ENCODE measurements at places on chromosomes 5 and 9.

- DNase-seq, result peak; percentile 27
Observed at GRCh38 chr5:915946-916345, 23.3 kb downstream of the TRIP13 start.

DNA sequence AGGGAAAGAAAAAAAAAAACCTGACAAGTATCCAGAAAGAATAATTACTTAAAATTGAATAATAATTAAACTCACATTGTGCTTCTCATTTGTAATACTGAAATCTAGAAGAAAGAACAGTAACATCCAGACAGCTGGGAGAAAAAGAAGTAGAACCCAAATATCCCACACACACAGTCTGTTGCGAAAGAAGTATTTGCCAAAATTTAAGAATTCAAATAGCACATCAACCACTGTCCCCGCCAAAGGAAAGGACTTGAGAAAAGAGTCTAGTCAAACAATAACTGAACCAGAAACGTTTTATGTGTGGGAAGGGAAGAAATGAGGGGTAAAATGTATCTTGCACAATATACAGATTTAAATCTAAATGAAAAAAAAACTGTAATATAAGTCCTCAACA, 202.8 kb downstream of the MLLT3 start:
- no peak for DNase-seq

DNA sequence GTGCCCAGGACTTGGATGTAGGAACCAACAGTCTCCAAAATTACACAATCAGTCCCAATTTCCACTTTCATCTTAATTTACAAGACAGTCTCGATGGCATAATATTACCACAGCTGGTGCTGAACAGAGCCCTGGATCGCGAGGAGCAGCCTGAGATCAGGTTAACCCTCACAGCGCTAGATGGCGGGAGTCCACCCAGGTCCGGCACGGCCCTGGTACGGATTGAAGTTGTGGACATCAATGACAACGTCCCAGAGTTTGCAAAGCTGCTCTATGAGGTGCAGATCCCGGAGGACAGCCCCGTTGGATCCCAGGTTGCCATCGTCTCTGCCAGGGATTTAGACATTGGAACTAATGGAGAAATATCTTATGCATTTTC, 837 bp downstream of the PCDHB2 start:
- no peak for DNase-seq

- DNase-seq, result peak; percentile 82
Observed at GRCh38 chr5:150544611-150545219, 36.8 kb downstream of the NDST1 start.

GRCh38 chr9:33350310-33350709, 52.1 kb downstream of the AQP7 start:
- DNase-seq, result no peak

- DNase-seq, result no peak
Observed at GRCh38 chr5:16518606-16519005, 53.0 kb upstream of the ZNF622 start.

DNA sequence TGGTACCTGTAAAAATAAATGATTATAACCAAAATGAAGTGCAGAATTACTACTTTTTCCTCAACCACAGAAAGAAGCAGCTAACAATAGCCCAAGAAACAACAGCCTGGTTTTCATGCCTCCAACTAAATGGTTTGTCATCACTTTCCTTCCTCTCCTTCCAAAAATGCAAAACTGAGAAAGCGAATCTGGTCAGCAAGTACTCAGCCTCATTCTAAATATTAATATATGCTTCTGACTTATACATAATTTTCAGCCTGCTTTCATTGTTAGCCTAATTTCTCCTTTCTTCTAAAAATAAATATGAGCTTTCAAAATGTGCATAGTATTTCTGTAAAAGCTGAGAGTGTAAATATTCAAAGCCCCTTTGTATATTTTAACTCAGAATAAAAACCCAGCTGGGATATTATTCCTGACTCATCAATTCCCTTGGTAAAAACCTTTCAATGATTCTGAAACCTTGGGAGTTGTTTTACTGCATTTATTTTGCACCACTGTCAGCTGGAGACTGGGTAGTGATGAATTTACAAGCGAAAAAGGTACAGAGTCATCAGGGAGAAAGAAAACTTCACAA, 21.5 kb downstream of the RXFP3 start:
- no peak for DNase-seq

DNA sequence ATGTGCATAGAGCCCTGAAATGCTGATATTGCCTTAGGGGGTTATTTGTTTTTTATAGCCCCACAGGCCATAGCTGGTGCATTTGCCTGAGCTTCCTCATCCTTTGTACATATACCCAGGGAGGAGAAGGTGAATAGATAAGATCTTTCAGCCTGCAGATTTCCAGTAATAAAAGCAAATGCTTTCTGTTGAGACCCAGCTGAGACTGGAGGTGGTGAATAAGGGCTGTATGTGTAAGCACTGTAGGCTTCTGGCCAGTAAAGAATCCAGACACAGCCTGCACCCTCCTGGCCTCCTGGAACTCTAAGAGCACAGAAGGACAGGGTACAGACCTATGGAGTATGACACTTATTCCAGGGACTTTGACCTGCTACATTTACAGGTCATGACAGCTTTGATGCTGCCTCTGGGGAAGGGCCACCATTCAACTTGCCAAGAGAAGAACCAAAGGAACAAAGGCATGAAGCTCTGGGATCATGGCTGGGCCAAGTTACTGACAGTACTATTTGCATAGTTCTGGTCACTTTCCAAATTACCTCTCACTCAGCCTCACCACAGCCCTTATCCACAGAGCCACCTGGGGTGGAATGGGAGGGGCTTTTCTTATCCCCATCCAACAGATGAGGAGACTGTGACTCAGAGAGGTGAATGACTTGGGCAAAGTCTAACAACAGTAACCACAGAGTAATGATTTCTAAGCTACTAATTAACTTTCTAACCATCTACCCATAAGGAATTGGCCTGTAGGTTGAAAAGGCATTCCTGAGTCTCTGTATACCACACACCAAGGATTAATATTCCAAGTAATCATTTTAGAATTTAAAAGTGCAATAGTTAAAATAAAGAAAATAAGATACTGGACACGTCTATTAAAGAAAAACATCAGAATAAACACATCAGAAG, 604.5 kb upstream of the KLF4 start:
- no peak for DNase-seq

GRCh38 chr5:169534311-169534880, 49.2 kb upstream of the SPDL1 start:
- DNase-seq, result no peak

- no peak for DNase-seq
Observed at GRCh38 chr5:36628695-36629094, 22.3 kb downstream of the SLC1A3 start.

GRCh38 chr5:157356576-157356975, 90.7 kb downstream of the CYFIP2 start:
- no peak for DNase-seq

DNA sequence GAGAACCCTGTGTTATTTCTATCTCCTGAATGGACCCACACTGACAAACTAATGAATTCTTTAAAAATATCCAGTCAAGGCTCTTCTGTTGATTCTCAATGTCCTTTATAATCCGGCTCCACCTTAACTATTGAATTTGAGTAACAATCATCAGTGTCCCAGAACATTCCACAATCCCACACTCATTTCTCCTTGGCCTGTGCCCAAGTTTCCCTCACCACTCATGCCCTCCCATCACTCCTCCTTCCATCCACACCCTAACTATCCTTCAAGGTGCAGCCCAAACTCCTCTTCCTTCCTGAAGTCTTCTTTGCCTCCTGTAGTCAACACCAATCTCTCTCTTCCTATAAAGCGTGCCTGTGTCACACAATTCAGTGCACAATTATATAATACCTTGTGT, 106.1 kb downstream of the NUDT12 start:
- DNase-seq, result no peak

DNA sequence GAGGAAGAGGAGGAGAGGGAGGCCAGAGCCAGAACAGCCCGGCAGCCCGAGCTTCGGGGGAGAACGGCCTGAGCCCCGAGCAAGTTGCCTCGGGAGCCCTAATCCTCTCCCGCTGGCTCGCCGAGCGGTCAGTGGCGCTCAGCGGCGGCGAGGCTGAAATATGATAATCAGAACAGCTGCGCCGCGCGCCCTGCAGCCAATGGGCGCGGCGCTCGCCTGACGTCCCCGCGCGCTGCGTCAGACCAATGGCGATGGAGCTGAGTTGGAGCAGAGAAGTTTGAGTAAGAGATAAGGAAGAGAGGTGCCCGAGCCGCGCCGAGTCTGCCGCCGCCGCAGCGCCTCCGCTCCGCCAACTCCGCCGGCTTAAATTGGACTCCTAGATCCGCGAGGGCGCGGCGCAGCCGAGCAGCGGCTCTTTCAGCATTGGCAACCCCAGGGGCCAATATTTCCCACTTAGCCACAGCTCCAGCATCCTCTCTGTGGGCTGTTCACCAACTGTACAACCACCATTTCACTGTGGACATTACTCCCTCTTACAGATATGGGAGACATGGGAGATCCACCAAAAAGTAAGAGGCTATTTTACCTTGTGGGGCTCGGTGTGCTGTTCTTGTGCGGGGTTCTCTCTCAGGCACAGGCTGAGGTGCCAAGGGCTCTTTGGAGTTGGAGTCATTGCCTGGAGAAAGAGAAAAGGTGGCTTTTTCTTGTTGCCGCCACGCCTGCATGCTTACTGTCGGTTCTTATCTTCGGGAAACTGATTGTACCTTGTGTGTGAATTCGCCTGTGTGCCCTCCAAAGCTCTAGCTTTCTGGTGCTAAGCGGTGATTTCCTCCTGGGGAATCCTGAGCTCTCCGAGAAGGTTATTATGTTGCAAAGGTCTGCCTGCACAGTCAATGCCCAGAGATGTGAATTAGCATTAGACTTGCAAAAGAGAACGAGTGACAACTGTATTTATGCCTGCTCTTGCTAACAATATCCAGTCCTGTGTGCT, at the start of gene ISL1:
TSS of gene ISL1 (plus strand) at position 318 of the 991 bp plus-strand sequence. CDS start at position 542, 224 bp downstream.
- DNase-seq, result peak; percentile 35
